ENCODE measurements at places on chromosomes 6 and 20. TPM values are rescaled to one million over a fixed set of nuclear protein-coding genes. Genes with fewer than 3 reads are reported as not detected.

The COL21A1 gene
- not detected for total RNA-seq

DNA sequence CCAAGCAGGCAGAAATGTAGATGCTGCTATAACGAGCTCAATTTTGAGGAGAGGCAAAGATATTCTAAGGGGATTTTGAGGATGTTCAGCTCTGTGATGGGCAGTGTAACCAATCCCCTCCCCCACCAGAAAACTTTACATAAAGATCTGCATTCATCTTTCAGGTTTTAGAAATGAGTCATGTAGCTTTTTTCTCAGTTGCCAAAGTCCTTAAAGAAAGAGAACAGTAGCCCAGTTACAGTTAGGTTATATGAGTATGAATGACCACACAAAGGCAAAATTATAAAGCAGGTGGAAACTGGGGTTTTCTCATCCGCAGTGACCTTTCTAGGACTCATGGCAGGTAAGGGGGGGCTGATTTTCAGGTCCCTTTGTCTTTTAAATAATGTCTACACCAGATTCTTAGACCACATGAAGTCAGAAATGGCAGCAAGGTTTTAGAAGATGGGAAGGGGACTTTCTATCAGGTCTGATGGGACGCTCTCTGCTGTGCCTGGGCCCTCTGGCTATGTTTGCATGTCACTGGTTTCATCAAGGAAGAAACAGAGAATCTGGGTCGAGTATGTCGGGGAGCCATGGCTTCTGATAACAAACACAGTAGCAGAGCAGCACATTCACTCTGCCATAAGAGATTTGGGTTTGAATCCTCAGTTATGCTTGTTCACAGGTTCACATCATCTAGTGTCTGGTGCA, 94.7 kb downstream of the CLIC5 start:
- H3K4me1 ChIP-seq, result peaks cover 18% of the 10 kb centered on the region
- H3K27ac ChIP-seq, result no peak overlapping the region
- peaks cover 2% of the 10 kb centered on the region for H3K27me3 ChIP-seq
- no peak for DNase-seq

DNA sequence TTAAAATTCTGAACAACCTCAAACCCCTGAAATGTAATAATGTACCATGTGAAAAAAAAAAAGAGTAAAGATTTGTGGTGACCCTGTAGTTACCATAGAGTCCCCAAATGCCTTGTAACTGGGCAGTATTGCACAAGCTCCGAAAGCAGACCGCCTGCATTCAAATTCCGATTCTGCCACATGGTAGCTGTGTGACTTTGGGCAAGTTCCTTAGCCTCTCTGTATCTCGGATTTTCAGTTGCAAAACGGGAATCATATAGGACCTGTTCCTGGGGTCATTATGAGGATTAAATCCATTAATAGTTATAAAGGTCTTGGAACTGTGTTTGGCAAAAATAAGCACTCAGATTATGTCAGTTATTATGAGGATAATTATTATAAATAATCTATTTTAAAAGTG, 43.6 kb downstream of the TSPYL4 start:
- no peak for DNase-seq
- no peaks in the 10 kb centered on the region for H3K4me1 ChIP-seq
- no peak overlapping the region for H3K27ac ChIP-seq
- H3K27me3 ChIP-seq, result no peaks in the 10 kb centered on the region

The LST1 gene
- total RNA-seq, result not detected

The TENT5A gene
- 4.6 TPM for total RNA-seq

GRCh38 chr20:24955045-24955444, 6.0 kb downstream of the CST7 start:
- no peak overlapping the region for H3K4me3 ChIP-seq
- DNase-seq, result no peak
- H3K4me1 ChIP-seq, result no peaks in the 10 kb centered on the region
- no peaks in the 10 kb centered on the region for H3K36me3 ChIP-seq
- no peak overlapping the region for H3K27ac ChIP-seq
- no peaks in the 10 kb centered on the region for H3K27me3 ChIP-seq

GRCh38 chr6:13431861-13432465, 55.4 kb downstream of the GFOD1 start:
- no peak overlapping the region for H3K27ac ChIP-seq
- H3K36me3 ChIP-seq, result no peaks in the 10 kb centered on the region
- H3K4me3 ChIP-seq, result no peak overlapping the region
- H3K4me1 ChIP-seq, result peaks cover 21% of the 10 kb centered on the region

GRCh38 chr20:50371878-50372769, 138.1 kb upstream of the PTPN1 start:
- no peaks in the 10 kb centered on the region for H3K4me1 ChIP-seq
- DNase-seq, result no peak
- H3K27ac ChIP-seq, result no peak overlapping the region
- H3K27me3 ChIP-seq, result peaks cover 6% of the 10 kb centered on the region
- no peak overlapping the region for H3K4me3 ChIP-seq

- peaks cover 6% of the 10 kb centered on the region for H3K36me3 ChIP-seq
- DNase-seq, result no peak
- H3K27me3 ChIP-seq, result peaks cover 39% of the 10 kb centered on the region
- peaks cover 17% of the 10 kb centered on the region for H3K4me1 ChIP-seq
- H3K4me3 ChIP-seq, result no peak overlapping the region
- no peak overlapping the region for H3K27ac ChIP-seq
Observed at GRCh38 chr6:157755032-157755745, 67.9 kb upstream of the SNX9 start.

GRCh38 chr6:69019832-69020231, 384.8 kb downstream of the ADGRB3 start:
- no peak for DNase-seq
- H3K4me1 ChIP-seq, result no peaks in the 10 kb centered on the region
- H3K4me3 ChIP-seq, result no peak overlapping the region
- no peaks in the 10 kb centered on the region for H3K36me3 ChIP-seq
- no peaks in the 10 kb centered on the region for H3K27me3 ChIP-seq
- H3K27ac ChIP-seq, result no peak overlapping the region

GRCh38 chr20:58306421-58307261, 2.9 kb upstream of the RAB22A start:
- no peaks in the 10 kb centered on the region for H3K36me3 ChIP-seq
- H3K27me3 ChIP-seq, result no peaks in the 10 kb centered on the region
- H3K4me3 ChIP-seq, result peak overlapping the region; percentile 84
- no peak overlapping the region for H3K27ac ChIP-seq

- no peaks in the 10 kb centered on the region for H3K27me3 ChIP-seq
- H3K4me3 ChIP-seq, result no peak overlapping the region
- DNase-seq, result no peak
- H3K36me3 ChIP-seq, result peaks cover 6% of the 10 kb centered on the region
- H3K27ac ChIP-seq, result no peak overlapping the region
Observed at GRCh38 chr20:48387675-48388074, 440.1 kb downstream of the PREX1 start.

The PRPH2 gene
- not detected for total RNA-seq

The PXMP4 gene
- 5.6 TPM for total RNA-seq

- DNase-seq, result no peak
- H3K4me1 ChIP-seq, result no peaks in the 10 kb centered on the region
- H3K36me3 ChIP-seq, result no peaks in the 10 kb centered on the region
- no peaks in the 10 kb centered on the region for H3K27me3 ChIP-seq
- no peak overlapping the region for H3K27ac ChIP-seq
Observed at GRCh38 chr6:3607599-3607998, 143.9 kb downstream of the PXDC1 start.

GRCh38 chr20:37369846-37370245, 23.9 kb downstream of the SRC start:
- H3K27ac ChIP-seq, result no peak overlapping the region

DNA sequence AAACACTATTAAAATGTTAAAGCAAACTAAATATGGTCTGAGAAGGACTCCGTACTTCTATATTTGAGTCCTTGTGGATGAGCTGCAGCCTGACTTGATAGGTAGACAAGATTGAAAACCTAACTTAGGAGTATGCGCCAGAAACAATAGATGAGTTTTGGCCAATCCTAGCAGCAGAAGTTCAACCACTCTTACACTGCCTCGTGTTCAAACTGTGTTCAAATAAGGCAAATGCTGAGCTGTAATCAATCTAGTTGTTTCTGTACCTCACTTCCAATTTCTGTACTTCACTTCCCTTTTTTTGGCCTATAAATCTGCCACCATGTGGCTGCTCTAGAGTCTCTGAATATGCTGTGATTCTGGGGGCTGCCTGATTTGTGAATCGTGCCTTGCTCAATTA, 13.2 kb upstream of the SERINC1 start:
- H3K27ac ChIP-seq, result peak overlapping the region; percentile 93
- no peaks in the 10 kb centered on the region for H3K27me3 ChIP-seq
- H3K4me3 ChIP-seq, result peak overlapping the region; percentile 93
- H3K36me3 ChIP-seq, result peaks cover 11% of the 10 kb centered on the region
- peaks cover 44% of the 10 kb centered on the region for H3K4me1 ChIP-seq

The ZNF311 gene
- 1.3 TPM for total RNA-seq

- no peak overlapping the region for H3K4me3 ChIP-seq
- DNase-seq, result no peak
- H3K36me3 ChIP-seq, result no peaks in the 10 kb centered on the region
- H3K4me1 ChIP-seq, result no peaks in the 10 kb centered on the region
- no peak overlapping the region for H3K27ac ChIP-seq
Observed at GRCh38 chr20:43432498-43432897, 25.2 kb upstream of the SRSF6 start.

GRCh38 chr20:52494244-52494643, 302.7 kb upstream of the ZFP64 start:
- H3K27me3 ChIP-seq, result peaks cover 6% of the 10 kb centered on the region
- H3K4me1 ChIP-seq, result peaks cover 39% of the 10 kb centered on the region
- DNase-seq, result no peak
- H3K4me3 ChIP-seq, result peak overlapping the region; percentile 15
- no peaks in the 10 kb centered on the region for H3K36me3 ChIP-seq
- H3K27ac ChIP-seq, result no peak overlapping the region

DNA sequence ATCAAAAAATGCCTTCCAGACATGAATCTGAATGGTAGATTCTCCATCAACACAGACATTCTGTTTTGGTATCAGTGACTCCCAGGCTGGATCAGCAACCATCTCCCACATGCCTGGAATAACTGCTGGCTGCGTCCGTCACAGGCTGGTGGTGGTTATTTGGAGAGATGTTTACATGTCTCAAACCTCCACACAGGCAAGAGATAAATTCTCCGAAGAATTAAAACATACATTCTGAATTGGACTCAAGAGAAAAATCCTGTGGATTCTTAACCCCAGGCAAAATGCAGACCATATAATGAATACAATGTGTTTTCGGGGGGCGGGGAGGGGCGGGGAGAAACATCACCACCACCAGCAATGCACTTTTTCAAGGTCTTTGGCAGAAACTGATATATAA, 108.2 kb downstream of the THBS2 start:
- no peaks in the 10 kb centered on the region for H3K27me3 ChIP-seq
- no peak overlapping the region for H3K27ac ChIP-seq
- peaks cover 4% of the 10 kb centered on the region for H3K4me1 ChIP-seq
- DNase-seq, result no peak

GRCh38 chr6:162568266-162568665, 159.3 kb downstream of the PRKN start:
- H3K36me3 ChIP-seq, result peaks cover 32% of the 10 kb centered on the region
- DNase-seq, result no peak
- H3K4me3 ChIP-seq, result no peak overlapping the region
- H3K27ac ChIP-seq, result no peak overlapping the region

DNA sequence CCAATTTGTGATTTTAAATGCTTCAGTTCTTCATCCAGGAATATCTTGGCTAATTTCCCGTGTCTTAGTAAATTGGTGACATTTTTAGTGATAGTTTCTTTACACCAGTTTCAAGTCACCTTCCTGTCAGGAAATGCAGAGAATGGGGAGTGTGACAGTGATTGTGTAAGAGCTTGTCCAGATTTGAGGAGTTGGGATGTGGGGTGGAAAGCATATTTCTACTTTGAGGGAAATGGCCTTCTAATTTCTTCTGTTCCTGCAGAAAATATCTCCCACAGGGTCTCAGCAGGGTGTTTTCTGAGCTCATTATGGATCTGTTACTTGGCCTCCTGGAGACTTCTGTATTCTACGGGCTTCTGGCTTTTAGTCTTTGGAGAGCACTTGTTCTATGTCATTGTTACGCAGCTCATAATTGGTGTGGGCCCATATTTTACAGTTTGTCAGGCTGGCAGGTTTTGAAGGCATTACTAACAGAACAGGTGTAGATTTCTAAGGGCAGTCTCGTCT, 65.6 kb downstream of the TMEM200A start:
- no peak overlapping the region for H3K4me3 ChIP-seq
- H3K36me3 ChIP-seq, result no peaks in the 10 kb centered on the region
- no peak for DNase-seq
- no peaks in the 10 kb centered on the region for H3K27me3 ChIP-seq
- H3K27ac ChIP-seq, result no peak overlapping the region

DNA sequence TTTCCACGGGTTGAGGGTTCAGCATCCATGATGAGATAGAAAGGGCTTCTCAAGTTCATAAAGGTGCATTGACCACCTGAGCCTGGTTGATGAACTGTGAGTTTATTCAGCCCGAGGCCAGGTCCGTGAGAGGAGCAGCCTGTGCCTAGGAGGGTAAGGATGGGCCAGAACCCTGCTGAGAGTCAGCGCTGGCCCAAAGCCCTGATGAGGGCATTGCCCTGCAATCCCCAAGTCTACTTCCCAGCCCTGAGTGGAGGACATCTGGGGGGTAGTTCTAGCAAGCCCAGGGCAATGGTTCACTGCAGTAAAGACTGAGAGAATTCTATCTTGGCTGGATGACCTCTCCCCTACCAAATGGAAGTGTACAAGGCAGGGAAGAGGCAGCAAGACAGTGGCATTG, 123.3 kb upstream of the NXT1 start:
- H3K4me3 ChIP-seq, result no peak overlapping the region
- H3K27me3 ChIP-seq, result peaks cover 9% of the 10 kb centered on the region
- H3K4me1 ChIP-seq, result no peaks in the 10 kb centered on the region
- no peak overlapping the region for H3K27ac ChIP-seq

DNA sequence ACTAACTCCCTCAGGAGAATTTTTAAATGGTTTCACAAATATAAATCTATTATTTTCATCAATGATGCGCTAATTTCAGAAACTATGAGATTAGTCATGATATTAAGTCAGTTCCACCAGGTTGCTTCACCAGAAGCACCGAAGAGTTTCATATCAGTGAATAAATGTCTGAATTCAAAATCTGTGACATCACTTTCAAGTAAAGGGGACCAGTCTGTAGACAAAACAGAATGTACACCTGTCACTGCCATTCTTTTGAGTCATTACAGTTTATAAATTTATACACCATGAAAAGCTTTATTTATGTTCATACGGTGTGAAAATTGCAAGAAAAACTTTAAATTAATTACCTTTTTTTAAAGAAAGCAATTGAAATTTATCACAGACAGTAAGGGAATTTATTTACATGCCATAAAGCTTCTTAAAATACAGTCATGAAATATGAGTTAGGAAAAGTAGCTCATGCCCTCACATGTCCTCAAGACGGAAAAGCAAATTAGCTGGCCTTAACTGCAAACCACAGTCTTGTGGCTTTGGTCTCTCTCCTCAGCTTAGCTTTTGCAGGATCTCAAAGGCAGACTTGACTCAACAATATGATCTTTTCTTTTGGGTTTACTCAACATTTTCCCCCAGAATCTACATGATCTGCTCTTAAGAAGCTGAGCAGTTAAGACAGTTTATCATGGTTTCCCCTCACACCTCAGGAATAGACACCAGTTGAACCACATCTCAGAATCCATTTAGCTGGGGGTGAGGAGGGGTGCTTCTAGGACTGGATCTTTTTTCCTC, 177.7 kb upstream of the MCHR2 start:
- no peaks in the 10 kb centered on the region for H3K27me3 ChIP-seq
- H3K36me3 ChIP-seq, result no peaks in the 10 kb centered on the region
- no peaks in the 10 kb centered on the region for H3K4me1 ChIP-seq
- DNase-seq, result no peak
